Body of pancreas (tissue), 4 donors: ENCODE measurements at places on chromosomes 7 and 10.
A peak's percentile ranks its signal among the peaks of the same experiment; 100 is the strongest.

- no peak for DNase-seq
Measured at GRCh38 chr10:63241841-63242281, 108.7 kb downstream of the NRBF2 start.

GRCh38 chr7:95843286-95843685, 70.9 kb downstream of the DYNC1I1 start:
- no peak for DNase-seq

DNA sequence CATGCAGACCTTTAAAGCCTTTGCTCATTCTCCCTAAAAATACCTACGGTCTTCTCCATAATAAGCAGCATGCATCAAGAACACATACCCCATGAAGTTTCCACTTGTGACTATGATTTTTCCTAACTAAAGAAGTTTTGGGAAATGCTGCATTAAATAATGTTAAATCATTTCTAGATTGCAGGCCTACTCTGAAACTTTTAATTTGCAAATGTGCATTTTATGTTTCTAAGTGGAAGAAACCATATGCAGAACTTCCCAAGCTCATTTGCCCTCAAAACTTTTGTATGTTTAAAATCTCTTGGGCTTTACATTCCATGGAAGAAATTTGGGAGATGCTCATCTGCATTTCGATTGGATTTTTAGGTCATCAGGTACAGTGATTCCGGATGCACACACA, 63.6 kb downstream of the ITGB8 start:
- DNase-seq: no peak

- no peak for DNase-seq
Measured at GRCh38 chr7:120404042-120404441, 131.1 kb downstream of the KCND2 start.

DNA sequence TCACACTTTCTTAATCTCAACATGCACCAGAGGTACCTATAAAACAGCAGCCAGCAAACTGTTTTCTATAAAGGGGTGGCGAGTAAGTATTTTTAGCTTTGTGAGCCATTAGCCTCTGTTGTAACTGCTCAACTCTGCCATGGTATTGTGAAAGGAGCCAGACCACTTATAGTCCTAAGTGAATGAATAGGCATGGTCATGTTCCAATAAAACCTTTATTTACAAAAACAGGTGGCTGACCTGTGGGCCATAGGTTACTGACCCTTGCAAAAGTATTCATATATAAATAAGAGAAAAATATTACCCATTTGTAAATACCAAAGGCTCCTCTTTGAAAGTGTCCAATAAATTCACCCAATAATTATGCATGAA, 50.3 kb downstream of the ICA1 start:
- DNase-seq: no peak

GRCh38 chr7:6154542-6155404, 117.7 kb downstream of the CYTH3 start:
- DNase-seq: no peak

GRCh38 chr7:52897288-52897687, 138.1 kb upstream of the POM121L12 start:
- no peak for DNase-seq

DNA sequence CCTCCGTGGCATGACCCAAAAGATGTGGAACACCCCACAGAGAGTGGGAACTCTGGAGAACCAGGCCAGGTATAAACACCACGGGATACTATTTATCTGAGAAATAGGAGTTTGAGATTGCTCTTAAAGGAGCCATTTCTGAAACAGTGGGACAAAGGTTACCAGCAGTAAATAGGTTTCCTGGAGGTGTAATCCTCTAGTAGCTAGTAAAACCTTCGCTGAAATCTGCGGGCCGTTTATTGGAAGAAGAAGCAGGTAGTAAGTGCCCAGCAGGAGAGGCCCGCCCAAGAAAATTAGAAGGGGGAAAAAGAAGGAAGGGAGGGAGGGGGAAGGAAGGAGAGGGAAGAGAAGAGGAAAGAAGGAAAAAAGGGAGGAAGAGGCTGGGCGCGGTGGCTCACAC, 51.6 kb downstream of the CHST3 start:
- no peak for DNase-seq

DNA sequence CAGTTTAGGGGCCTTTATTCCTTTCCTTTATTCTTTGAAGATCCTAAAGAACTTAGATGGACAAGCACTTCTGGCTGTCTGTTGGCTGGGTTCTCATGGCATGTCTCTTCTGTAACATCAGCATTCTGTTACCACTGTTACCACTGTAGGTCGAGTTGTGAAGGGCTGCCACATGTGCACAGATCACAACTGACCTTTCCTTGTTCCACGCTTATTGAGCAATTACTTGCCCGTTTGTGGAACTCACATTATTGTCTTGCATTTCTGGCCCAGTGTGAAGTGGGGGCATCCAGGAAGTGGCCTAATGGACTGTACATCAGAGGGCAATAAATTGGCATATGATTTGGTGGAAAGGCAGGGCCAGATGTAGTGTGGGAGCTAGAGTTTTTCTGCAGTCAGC, 23.7 kb downstream of the GBF1 start:
- DNase-seq: no peak

DNA sequence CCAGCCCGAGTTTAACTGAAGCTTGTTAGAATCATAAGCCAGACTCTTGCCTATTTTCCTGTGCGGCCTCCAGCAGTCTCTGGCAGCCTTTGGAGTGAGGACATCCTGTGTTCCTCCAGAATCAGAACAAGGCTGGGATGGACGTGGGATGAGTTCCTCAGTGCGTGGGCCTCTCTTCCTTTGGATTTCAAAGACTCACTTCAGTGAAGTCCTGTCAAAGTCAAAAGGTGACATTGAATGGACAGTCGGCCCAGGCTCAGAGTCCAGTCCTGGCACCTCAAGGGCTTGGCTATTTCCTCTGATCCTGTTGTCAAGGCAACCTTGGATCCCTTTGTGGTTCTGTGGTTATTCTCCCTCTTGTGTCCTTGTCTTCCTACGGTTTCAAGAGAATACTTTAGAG, 21.4 kb upstream of the SMC3 start:
- no peak for DNase-seq

DNA sequence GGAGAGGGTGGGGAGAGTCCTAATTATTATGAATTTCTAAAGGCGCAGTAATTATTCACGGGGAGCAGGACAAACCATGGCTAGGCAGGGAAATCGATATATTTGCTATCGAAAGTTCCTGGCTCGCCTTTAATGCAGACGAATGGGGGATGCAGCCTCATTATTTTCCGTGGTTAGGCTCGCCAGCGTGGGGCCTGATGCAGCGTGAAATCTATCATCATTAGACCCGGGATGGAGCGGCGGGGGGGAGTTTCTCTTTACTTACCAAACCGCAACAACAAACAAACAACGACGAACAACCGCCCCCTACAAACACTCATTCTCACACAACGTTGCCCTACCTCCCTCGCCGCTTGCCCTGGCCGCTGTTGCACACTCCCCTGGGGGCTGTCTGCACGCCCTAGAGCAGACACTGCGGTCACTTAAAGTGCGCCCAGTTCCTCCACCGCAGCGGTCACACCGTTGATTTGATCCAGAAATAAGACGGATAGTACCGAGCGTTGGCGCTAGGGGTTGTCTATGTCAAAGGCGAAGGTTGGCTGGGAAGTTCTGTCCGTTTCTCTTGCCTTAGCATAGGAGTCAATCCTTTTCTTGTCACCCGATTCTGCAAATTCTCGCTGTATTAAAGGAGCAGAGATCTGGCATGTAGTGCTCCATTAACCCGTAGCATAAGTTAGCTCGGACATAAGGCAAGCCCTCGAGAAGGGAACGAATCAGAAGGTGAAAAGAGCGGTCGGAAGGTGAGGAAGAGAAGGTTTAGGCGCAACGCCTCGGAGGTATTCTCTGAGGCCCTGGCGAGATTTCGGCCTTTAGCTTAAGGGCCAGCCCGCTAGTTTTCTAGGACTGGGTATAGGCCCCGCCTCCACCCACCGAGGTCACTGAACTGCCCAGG, 10.4 kb downstream of the NXPH1 start:
- DNase-seq: no peak

GRCh38 chr7:56077681-56078080, 13.6 kb downstream of the SUMF2 start:
- no peak for DNase-seq

- peak; percentile 42 for DNase-seq
Measured at GRCh38 chr7:16657656-16658279, 11.8 kb downstream of the BZW2 start.

DNA sequence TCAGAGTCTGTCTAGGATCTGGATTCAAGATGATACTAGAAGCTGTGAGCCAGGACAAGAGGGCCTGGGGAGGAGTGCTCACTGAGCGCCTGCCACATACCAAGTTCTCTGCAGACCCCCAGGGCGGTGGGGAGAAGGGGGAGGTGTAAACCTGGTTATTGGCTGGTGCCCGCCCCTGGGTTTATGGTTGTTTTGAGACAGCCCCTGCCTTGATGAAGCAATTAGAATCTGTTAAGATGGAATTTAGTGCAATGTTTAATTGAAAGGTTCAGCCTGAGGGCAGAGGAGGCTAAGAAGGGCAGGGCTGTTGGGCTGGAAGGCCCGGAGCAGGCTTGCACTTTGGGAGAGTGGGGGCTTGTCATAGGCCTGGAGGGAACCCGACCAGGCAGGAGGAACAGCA, 42.7 kb downstream of the PRF1 start:
- no peak for DNase-seq

DNA sequence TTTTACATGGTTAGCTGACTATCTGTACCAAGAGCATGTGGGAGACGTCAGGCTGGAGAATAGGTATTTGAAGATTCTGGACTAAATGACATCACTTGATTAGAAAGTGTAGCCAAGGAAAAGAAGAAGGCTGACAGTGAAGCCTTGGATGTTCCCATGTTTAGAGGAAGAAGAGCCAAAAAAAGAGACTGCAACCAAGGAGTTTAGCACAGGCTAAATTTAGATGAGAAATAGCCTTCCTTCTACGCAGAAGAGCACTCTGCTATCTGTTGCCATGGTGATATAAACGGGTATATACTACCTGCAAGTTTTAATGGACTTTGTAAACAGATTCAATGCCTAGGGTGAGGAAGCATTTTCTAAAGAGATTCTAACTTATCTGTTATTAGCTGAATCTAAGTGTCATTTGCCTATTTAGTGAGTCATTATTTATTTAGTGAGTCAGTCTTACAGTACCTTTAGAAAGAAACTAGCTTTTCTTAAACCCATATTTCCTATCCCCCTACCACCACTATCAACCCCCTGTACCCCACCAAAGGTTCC, 69.8 kb downstream of the CDK6 start:
- no peak for DNase-seq

- no peak for DNase-seq
Measured at GRCh38 chr10:3412071-3412582, 239.5 kb upstream of the PITRM1 start.

DNA sequence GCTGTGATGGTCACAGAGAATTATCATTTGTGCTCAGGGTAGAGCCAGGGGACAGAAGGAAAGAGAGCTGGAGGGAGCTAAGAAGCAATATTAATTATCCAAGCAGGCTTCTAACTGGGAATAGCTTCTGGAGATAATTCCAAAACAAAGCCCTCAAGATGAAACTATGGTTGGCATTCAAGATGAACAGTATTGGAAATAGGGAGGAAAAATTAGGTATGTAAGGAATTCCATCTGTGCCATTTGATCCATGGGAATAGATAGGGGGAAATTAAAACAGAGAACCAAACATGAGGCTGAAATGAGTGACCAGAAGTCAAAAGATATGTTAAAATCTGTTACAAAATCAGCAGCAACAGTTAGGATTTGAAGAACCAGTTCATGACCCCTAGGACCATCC, 75.3 kb downstream of the NDUFB2 start:
- DNase-seq: no peak

DNA sequence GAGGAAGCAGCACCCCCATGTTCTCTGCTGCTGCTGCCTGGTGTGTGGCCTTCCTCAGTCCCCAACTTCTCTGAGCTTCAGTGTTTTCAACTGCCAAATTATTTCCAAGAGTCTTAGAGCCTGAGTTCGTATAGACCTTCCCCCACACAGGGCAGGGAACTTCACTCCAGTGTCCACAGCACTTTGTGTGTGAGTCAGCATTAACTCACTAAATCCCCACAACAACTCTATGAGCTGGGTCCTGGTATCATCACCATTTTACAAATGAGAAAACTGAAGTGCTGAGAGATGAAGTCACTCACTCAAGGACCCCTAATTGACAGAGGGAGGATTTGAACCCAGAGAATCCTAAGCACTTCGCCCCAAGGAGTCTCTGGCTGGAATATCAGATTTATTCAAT, 48.3 kb downstream of the ADCYAP1R1 start:
- no peak for DNase-seq

DNA sequence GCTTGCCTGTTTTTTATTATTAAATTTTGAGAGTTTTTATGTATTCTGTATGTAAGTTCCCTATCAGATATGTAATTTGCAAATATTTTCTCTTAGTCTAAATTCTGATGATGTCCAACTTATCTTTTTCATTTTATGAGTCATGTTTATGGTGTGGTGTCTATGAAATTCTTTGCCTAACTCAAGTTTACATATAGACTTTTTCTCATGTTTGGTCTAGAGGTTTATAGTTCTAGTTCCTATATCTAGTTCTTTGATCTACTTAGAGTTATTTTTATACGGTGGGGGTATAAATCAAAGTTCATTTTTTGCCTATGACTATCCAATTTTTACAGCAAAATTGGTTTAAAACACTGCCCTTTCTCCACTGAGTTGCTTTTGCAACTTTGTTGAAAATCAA, 26.3 kb upstream of the CCDC7 start:
- no peak for DNase-seq

DNA sequence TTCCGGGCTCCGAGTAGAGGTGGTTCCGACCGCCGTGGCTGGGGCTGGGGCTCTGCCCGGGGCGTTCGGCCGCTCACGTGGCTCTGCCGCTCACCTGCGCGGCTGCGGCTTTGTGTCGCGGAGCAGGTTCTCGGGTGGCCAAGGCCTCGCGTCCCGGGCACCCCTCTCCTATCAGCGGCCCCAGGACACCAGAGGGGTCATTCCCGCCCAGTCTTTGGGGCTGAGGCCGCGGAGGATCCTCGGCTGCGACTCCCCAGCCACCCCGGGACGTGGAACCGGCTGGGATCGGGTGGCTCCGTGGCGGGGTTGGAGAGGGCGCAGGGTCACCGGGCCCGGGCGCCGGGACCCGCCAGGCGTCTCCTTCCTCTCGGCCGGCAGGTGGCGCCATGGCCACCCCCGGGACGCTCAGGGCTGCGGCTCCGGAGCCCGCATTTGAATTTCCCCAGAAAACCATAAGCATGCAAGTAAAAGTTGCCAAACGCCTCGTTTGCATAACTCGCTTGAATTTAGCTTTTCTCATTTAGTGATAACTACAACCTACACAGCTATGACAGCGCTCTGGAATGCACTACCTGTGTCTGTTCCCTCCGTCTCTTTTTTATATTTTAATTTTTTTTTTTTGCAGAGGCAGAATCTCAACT, 1.2 kb downstream of the COL26A1 start:
- DNase-seq: peak; percentile 74

DNA sequence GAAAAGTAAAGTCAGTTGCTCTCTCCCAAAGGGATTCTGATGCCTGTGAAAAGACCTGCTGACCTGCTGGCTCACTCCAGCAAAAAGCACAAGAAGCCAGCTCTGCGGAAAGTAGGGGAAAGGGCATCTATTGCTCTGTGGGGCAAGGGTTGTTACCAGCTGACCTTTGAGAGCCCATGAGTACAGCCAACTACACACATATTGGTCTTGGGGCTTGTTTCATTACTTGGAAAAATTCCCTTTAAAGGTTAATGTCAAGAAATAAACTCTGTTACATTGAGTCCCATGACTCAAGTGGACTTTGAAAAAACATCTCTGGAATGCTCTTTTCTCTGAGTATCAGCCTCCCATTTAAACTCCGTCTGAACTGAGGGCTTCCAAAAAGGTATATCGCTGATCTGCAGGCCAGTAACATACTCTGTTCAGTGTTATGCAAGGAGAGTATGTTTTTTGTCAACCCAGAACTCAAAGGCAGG, 53.2 kb downstream of the PANK1 start:
- DNase-seq: peak; percentile 9

GRCh38 chr7:128318691-128319090, 25.0 kb downstream of the RBM28 start:
- DNase-seq: no peak
